Stimulated activated naive CD4-positive, alpha-beta T cell (primary cell): ENCODE measurements at places on chromosomes 1 and 21.
A peak's percentile ranks its signal among the peaks of the same experiment; 100 is the strongest.

DNA sequence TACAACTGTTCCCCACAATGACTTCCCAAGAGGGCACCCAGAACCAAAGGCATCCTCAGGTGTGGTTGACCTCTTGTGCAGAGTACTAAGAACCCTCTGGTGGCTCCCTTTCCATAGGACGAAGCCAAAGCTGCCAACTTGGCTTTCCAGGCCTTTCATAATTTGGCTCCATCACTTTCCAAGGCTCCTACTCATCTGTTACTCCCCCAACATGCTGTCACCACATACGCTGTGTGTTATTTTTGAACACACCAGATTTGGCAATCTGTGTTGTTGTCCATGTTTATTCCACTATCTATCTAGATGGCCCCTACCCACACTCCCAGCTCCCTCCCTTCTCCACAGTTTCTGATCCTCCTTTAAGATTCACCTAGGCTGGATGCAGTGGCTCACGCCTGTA is 10.2 kb upstream of the NKAIN1 start:
- DNase-seq: no peak

GRCh38 chr1:165854101-165854845 is 26.9 kb downstream of the UCK2 start:
- no peak for DNase-seq

DNA sequence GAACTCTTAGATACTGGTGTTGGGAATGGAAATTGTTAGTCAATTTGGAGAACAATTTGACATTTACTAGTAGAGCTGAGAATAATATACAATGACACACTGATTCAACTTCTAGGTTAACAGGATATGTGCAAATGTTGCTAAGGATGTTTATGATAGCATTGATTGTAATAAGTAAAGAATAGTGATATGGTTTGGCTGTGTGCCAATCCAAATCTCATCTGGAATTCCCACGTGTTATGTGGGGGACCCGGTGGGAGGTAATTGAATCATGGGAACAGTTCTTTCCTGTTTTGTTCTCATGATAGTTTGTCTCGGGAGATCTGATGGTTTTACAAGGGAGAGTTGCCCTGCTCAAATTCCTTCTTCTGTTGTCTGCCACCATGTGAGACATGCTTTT is 302.4 kb upstream of the TMPRSS15 start:
- no peak for DNase-seq

DNA sequence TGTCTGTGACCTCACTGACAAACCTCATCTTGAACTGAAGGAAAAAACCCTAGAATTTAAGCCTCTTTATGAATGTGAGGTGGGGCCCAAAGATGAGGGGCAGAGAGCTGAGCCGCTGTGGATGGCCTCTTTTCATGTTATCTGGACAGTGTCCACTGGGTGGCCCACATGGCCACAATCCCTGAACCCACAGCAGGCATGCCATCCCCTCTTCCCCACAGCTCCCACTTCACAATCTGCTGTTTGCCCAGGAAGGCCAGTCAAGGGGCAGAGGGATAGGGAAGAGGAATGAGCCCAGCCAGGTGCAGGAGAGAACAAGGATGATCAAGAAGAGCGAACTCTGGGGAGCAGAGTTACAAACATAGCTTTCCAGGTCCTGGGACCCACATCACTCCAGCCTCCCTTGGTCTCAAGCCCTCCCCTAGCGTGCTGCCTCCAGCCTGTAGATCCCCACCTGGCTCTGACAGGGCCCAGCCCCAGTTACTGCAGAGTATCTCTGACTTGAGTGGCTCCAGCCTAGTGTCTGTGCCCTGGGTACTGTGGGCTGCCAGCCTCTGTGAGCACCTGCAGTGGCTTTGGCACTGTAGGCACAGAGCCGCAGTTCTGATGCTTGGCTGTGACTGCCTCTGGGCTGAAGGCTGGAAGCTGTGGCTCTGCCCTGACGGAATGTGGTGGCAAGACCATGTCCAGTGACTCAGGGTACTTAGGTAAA is 1.9 kb upstream of the SLFNL1 start:
- DNase-seq: no peak

GRCh38 chr1:67673468-67674201 is 11.4 kb upstream of the GADD45A start:
- DNase-seq: no peak

DNA sequence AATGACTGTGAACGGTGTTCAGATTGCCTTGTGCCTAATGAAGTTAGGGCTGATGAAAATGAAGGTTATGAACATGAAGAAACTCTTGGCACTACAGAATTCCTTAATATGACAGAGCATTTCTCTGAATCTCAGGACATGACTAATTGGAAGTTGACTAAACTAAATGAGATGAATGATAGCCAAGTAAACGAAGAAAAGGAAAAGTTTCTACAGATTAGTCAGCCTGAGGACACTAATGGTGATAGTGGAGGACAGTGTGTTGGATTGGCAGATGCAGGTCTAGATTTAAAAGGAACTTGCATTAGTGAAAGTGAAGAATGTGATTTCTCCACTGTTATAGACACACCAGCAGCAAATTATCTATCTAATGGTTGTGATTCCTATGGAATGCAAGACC is 96.6 kb downstream of the ZFYVE9 start:
- DNase-seq: no peak

- peak; percentile 4 for DNase-seq
Observed at GRCh38 chr1:156126043-156126629, 11.6 kb downstream of the LMNA start.

GRCh38 chr21:14862794-14863720 is 201.7 kb downstream of the NRIP1 start:
- DNase-seq: no peak

- DNase-seq: no peak
Observed at GRCh38 chr1:149937759-149938158, 1.1 kb upstream of the MTMR11 start.

- DNase-seq: peak; percentile 66
Observed at GRCh38 chr1:66350001-66350547, 183.9 kb upstream of the SGIP1 start.

GRCh38 chr1:64917328-64917861 is 49.0 kb downstream of the JAK1 start:
- no peak for DNase-seq

GRCh38 chr1:47776667-47777131 is 220.5 kb downstream of the TRABD2B start:
- DNase-seq: no peak

- no peak for DNase-seq
Observed at GRCh38 chr1:156262461-156263287, 14.8 kb upstream of the PAQR6 start.

DNA sequence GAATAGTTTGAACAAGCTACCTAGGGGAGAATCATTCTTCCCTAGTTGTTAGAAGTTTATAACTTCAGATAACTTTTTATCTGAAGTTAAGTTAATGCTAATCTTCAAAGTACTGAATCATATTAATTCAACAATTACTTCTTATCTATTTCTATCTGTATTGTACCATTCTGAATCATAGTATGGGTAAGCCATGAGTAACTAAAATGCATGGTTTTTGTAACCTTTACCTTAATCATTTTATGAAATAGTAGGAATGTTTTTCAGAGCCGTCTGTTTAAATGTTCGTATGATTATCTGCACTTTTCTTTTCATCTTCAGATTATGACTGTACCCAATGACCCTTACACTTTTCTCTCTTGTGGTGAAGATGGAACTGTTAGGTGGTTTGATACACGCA is 50.3 kb upstream of the MPC2 start:
- no peak for DNase-seq

- DNase-seq: no peak
Observed at GRCh38 chr1:91585982-91586381, 85.3 kb downstream of the CDC7 start.

- DNase-seq: no peak
Observed at GRCh38 chr1:119632841-119633240, 15.2 kb downstream of the ZNF697 start.

- no peak for DNase-seq
Observed at GRCh38 chr1:30381671-30382365, 341.6 kb downstream of the MATN1 start.

DNA sequence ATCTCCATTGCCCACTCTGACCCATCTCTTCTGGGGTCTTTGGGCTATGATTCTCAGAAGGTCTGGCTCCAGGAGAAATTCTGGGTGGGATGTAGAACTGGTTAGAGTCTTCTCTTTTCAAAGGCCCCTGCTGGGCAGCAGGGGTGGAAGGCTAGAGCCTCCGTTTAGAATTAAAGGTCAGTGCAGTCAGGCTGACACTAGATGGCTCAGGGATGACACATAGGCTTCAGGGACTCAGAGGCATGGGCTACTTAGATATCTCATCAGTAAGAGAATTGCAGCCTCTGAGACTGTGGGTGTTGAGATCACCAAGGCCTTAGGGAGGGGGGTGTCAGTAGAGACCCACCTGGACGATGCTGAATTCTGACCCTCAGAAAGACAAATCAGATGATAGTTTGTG is 12.6 kb upstream of the PPM1J start:
- no peak for DNase-seq

DNA sequence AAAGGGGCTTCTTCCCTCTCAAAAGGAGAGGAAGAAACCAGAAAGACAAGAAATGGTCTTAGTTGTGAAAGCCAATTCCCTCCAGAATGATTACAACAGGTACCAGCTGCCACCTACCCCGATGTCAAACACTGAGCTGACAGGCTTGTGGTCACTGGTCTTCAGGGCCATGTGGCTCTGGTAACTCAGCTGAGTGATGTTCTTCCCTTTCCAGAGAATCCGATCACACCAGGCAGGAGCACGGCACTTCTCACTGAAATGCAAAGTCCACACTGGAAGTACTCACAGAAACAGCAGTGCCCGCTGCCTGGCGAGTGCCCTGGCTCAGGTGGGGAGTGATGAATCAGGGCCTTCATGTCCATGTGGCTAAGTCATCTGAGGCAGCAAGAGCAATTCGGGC is 18.7 kb upstream of the MTF1 start:
- DNase-seq: no peak

DNA sequence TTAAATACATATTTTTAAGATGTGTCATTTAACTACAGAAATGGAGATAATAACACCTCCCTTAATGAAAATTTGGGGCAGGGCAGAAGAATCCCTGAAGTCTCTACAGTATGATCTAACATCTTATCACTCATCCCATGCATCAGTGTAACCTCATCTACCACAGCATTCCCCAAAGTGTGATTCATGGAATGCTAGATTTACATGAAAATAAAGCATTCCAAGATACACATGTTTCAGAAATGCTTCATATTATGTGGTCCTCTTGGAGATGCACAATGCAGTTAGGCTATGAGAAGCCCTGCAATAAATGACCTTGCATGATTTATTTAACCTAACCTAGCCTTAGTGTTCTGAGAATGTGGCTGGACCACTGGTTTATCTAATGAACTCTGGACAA is 166.9 kb upstream of the SYT6 start:
- no peak for DNase-seq

DNA sequence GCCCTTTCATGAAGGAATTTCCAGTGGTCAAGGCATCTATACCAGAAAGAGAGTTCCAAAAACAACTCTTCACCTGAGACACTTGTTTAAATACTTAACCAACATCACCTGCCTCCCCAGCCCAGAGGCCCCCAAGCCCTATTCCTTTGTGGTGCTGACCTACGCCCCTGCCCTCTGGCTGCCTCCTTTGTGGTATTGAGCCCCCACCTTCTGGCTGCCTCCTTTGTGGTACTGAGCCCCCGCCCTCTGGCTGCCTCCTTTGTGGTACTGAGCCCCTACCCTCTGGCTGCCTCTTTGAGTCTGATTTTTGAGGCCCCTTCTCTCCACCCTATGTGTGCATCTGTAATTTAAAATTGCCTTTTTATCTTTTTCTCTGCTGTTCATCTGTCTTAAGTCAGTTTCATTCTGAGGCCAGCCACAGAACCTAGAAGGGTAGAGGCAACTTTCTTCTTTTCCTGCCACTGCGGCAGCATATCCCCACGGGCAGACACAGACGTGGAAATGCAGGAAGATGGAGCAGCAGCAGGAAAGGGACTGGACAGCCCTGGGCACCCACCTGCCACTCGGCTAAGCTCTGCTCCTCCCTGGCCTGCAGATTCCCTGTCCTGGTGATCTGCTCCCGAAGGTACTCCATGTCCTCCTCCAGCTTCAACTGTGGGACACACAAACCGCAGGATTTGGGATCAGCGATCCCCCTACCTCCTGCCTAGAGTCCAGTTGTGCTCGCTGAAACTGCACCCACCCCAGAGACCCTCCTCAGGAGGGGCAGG is 3.2 kb downstream of the TRIM17 start:
- no peak for DNase-seq

- DNase-seq: no peak
Observed at GRCh38 chr1:19405195-19405760, 80.1 kb downstream of the CAPZB start.

- DNase-seq: no peak
Observed at GRCh38 chr1:67850151-67850551, 16.9 kb upstream of the GNG12 start.

- DNase-seq: no peak
Observed at GRCh38 chr1:238674316-238674715, 712.1 kb upstream of the CHRM3 start.

DNA sequence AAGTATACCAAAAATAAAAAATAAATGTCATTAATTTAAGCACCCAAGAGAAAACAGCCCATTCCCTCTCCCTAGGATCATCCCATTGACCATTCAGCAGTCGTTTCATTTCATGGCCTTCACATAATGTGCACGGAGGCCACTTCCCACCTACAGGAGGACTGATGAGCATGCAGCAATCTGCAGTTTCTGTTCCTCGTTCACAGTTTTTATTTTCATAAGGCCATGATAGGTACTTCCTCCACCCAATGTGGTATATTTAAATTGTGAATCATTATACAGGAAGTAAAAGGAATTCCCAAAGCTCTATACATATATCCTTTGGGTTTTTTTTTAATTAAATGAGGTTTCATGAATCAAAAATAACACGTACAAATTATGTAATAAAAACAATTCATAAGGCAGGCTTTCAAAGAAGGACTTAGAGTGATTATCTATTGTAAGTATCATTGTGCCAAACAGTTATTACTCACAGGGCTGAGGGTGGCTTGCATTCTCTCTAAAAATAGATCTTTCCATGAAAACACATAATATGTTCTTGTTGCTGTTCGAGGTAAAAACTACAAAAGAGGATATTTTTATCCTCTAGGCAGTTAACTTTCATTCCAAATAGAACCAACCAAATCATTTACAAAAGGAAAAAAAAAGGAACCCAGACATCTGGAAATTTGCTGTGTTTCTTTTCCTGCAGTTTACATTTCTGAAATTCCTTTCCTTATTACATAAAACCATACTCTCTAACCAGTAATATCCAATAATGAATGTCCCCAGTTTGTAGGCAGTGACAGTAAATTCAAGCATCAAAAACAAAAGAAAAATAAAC is 27.5 kb upstream of the SLC44A3 start:
- DNase-seq: no peak
